ENCODE measurements at places on chromosomes 7 and 10.

DNA sequence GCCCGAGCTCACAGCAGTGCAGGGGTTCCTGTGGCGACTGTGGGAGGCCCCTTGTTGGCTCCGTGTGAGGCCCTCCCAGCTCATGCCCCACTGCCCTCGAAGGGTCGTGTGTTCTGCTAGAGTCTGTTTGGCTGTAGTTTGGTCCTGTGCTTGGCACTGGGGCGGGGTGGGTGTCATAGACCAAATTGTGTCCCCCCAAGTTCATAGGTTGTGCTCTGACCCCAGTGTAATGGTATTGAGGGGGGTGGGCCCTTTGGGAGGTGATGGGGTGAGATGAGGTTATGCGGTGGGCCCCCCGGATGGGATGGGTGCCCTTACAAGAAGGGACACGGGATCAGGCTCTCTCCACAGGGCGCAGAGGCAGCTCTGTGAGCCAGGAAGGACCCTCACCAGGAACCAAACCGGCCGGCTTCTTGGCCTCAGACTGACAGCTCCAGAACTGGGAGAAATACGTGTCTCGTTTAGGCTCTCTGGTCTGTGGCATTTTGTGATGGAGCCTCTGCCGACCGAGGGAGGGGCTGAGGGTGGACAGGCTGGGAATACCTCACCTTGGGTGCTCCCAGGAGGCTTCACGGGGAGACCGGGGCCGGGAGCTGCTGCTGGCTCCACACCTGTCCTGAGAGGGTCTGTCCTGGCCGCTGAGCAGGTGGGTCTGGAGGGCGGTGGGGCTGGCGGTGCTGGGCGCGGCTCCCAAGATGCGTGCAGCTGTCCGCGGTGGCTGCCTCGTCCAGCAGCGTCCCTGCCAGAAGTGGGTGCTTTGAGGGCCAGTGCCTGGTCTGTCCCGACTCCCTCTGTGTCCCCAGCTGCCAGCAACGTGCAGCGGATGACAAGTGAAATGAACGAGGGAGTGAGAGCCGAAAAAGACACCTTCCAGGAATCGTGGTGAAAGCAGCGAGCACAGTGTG lies 89.4 kb downstream of the INPP5A start:
- DNase-seq = no peak

DNA sequence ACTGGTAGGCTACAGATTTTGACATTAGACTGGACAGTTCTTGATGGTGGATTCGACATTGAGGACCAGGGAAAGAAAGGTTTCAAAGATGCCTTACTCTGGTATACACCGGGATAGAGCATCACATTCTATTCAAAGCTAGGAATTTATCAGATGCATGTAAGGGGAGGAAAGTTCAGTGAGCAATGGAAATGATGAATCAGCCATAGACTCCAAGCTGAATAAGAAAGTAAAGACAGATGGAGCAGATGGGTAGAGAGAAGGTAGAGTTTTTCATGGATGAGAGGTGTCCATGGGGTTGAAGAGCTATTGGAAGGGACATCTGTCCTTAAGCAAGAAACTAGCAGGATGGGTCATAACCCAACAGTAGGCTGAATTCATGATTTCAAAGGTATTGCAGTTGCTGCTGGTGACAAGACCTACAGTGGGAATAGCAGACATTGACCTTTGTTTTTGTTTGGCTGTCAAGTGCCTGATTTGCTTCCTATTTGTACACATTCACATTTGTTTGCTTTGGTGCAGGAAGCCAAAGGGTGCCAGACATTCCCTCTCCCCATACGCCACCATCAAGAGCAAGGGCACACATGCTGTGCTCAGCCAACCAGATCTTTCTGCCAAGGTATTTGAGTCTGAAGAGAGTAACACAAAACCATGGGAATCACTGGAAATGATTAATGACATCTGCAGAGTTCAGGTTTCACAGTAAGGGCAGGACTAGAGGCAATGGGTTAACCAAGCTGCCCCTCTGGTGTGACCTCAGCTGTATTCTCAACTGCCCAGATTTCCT lies 8.6 kb upstream of the CACUL1 start:
- no peak for DNase-seq

- no peak for DNase-seq
These were observed 30.0 kb upstream of the PRKAR2B start for GRCh38 chr7:107014387-107015023.

DNA sequence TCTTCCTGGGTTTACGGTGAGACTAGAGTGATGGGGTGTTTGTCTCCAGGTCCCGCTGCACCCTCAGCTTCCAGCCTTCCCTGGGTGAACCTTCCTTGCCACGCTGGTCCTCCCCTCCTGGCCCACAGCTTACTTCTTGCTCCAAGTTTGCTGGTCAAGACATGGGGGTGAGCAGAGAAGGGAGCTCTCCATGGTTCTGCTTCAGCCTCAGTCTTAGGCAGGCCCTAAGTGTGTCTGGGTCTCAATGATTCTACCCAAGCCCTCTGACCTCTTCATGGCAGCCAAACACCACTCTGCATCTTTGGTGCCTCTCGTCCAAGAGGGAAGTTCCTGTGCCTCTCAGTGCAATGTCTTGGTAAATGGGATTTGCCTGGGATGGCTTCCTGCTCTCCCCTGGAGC lies 356.5 kb upstream of the KLF6 start:
- no peak for DNase-seq

- DNase-seq = no peak
These were observed 163.0 kb upstream of the TNS3 start for GRCh38 chr7:47744883-47745282.

DNA sequence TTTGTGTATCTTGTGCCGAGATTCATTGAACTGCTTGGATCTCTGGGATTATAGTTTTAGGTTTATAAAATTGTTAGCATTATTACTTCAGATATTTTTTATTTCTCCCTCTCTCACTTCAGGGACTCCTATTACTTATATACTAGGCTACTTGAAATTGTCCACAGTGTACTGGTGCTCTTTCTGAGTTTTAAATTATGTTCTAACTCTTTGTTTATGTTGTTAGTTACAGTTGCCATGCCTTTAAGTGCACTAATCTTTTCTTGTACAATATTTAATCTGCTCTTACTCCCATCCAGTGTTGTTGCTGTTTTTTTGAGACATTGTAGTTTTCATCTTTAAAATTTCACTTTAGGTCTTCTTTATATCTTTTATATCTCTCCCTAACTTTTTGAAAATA lies 13.1 kb downstream of the PLEKHS1 start:
- DNase-seq = no peak

Data from activated T-helper 9 cell treated with anti-CD3 and anti-CD28 coated beads, Interleukin-2, amount 50 U/mL, for 16 hours (primary cell).